ENCODE measurements at places on chromosomes 5 and 9. TPM values are rescaled to one million over a fixed set of nuclear protein-coding genes. Genes with fewer than 3 reads are reported as not detected.

DNA sequence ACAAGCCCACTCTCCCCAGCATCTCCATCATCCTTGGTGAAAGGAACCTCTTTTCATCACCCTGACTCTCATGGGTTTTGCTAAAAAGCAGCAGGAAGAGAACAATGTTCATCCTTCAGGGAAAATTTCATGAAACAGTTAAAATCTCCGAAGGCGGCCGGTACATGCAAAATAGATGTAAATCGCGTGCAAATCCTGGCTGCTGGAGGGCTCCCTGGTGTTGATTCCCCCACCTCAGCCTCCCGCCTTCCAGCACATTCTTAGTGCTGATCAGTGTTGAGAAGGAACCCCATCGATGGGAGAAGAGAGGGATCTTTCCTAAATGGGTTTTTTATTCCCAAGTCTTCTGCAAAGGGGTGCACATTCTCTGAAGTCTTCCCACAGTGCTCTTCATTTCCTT is 8.7 kb upstream of the GFI1B start:
- no peak for DNase-seq

DNA sequence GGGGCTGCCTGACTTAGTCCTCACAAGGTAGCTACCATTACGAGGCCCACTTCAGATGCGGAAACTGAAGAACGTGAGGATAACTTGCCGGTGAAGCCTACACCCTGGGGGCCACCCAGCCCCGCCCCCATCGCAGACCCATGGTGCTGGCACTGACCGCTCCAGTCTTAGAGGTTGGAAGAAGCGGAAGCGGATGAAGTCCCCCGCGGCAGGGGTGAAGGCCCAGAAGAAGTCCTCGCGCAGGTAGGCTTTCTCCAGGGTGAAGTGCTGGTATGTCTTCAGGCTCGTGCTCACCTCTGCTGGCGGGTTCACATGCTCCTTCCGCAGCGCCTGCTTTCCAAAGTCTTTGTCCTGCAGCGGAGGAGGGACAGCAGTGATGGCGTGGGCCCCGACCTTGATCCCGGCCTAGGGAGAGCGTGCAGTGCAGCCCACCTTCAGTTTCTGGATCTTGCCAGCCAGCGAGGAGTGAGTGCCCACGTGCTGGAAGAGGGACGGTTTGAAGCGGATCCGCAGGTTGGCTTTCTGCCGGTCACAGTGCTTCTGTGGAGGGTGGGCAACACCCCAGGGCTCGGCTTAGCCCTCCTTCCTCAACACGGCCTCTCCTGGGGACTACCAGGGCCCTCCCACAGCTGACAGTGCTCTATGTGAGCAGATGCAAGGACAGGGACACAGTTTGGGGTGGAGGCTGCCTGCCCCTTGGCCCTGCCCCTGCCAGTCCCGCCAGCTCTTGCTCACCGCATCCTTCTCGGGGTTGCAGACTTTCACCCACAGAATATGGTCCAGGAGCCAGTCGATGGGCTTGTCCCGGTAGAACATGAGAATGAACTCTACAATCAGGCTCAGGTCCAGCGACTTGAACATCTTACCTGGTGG is 5.2 kb downstream of the LTC4S start:
- no peak for DNase-seq

Gene FBP2
- not detected for total RNA-seq

- DNase-seq: no peak
Measured at GRCh38 chr9:20604562-20604961, 17.7 kb downstream of the MLLT3 start.

- no peak for DNase-seq
Measured at GRCh38 chr5:179120421-179120861, 60.3 kb downstream of the ZNF354C start.

DNA sequence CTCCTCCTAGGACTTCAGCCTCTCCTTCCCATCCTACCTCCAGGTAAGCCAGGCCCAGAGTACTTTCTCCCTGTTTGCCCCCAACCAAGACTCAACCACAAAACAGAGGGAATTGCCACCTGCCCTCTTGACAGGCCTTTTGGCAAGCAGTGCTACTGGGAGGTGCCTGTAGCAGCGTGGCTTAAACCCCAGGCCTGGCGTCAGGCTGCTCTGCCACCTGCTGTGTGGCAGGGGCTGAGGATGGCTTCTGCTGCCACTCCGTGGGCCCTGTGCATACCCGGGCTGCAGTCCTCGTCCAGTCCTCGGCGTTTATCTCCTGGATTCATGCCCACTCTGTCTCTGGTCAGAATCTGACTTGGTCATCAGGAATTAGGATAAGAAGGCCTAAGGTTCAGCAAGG is 163.1 kb downstream of the PAX5 start:
- DNase-seq: no peak
